ENCODE measurements at places on chromosomes 13 and 19. TPM values are rescaled to one million over a fixed set of nuclear protein-coding genes. Genes with fewer than 3 reads are reported as not detected.

- H3K4me1 ChIP-seq = no peaks in the 10 kb centered on the region
- H3K36me3 ChIP-seq = peaks cover 16% of the 10 kb centered on the region
- no peak overlapping the region for H3K27ac ChIP-seq
Observed at GRCh38 chr19:4690361-4690760, 20.2 kb upstream of the MYDGF start.

DNA sequence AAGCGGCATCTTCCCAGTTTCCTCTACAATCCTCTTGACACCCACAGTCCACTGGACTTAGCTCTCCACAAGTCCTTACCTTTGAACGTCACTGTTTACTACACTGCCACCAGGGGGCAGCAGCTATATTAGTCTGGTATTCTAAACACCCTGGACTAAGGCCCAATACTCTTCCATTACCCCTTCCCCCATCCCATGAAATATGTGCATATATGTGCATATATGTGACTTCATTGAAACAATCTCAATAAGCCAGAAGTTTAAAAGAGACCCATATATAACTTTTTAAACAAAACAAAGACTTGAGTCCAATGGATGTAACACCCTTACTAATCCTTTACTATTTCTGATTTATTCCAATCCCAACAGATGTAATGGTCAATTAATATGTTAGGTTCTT is 15.5 kb downstream of the GGACT start:
- H3K27ac ChIP-seq = no peak overlapping the region
- peaks cover 12% of the 10 kb centered on the region for H3K4me1 ChIP-seq
- peak; percentile 71 for DNase-seq
- H3K27me3 ChIP-seq = no peaks in the 10 kb centered on the region

- peaks cover 69% of the 10 kb centered on the region for H3K4me1 ChIP-seq
- peak overlapping the region; percentile 98 for H3K4me3 ChIP-seq
- H3K27me3 ChIP-seq = no peaks in the 10 kb centered on the region
Observed at GRCh38 chr13:28659621-28659970, 666 bp downstream of the POMP start.

DNA sequence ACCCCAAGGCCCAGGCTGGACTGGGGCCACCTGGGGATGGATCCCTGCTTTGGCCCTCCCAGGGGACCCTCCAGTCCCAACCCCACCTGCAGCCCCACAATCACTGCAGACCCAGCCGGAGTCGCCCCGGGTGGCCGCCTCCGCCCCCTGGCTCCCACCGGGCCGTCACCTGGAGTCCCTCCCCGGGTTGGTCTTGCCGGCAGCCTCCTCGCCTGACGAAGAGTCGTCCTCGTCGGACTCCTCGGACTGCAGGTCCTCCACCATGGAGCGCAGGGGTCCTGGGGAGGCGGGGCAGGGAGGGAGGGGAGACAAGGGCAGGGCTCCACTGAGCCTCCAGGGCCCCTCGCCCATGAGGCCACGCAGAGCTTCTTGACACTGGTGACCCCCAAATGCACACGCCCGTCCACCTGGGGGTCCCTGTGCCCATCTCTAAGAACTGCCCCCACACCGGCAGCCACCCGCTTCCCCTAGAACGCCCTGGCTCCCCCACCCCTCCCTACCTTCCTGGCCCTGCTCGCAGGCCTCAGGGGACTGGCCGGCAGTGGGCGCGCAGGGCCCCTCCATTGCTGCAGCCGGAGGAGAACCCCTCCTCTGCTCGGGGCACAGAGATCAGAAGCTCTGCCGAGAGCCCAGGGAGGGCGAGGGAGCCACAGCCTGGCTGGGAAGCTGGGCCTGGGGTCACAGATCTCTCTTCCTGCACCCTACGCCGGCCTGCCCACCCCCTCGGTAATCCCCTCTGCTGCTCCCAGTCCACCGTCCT is 63.4 kb downstream of the MLLT1 start:
- no peak overlapping the region for H3K4me3 ChIP-seq
- peaks cover 4% of the 10 kb centered on the region for H3K4me1 ChIP-seq
- no peak overlapping the region for H3K27ac ChIP-seq
- H3K36me3 ChIP-seq = no peaks in the 10 kb centered on the region
- H3K27me3 ChIP-seq = no peaks in the 10 kb centered on the region

DNA sequence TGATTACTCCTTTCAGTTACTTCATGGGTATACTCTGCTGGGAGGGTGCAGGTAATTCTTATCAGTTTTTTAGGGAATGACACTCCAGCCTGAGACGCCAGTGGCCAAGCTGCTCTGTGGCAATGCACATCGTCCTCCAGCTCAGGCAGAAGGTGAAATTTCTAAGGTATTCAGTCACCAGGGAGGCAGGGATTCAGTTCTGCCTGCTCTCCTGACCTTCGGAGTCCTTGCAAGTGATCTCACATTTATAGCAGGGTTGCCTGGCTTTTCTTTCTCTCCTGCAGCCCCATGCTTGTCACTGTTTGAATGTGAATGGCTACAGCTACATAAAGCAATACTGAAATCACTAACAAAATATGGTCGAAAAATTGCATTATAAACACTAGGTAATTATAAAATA is 1447.5 kb downstream of the EFNB2 start:
- H3K27ac ChIP-seq = no peak overlapping the region
- no peaks in the 10 kb centered on the region for H3K4me1 ChIP-seq
- no peak for DNase-seq
- no peaks in the 10 kb centered on the region for H3K27me3 ChIP-seq
- H3K4me3 ChIP-seq = no peak overlapping the region
- no peaks in the 10 kb centered on the region for H3K36me3 ChIP-seq

GRCh38 chr19:19379527-19379926 is 25.9 kb upstream of the GATAD2A start:
- DNase-seq = no peak
- no peaks in the 10 kb centered on the region for H3K36me3 ChIP-seq
- no peaks in the 10 kb centered on the region for H3K27me3 ChIP-seq
- no peak overlapping the region for H3K4me3 ChIP-seq
- H3K4me1 ChIP-seq = peaks cover 3% of the 10 kb centered on the region

GRCh38 chr19:6458695-6459261 is 814 bp downstream of the SLC25A23 start:
- peak overlapping the region; percentile 95 for H3K4me3 ChIP-seq
- H3K36me3 ChIP-seq = peaks cover 39% of the 10 kb centered on the region
- H3K4me1 ChIP-seq = peaks cover 17% of the 10 kb centered on the region
- no peak for DNase-seq

DNA sequence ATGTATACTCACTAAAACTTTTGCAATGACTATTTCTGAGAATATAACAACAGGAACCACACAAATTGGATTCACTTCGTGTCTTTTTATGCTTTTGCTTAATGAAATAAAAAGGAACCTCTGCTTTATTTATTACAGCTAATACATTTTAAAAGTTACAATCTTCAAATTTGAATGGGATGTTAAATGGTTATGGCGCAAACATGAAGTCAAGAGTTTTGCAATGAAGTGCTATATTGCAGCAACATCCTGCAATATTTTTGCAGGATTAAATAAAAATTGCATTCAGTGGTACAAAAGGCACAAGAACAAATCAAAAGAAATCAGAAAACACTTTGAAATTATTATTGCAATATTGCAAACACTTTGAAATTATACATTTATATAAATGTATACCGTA is 1519.0 kb upstream of the MIR17HG start:
- no peaks in the 10 kb centered on the region for H3K4me1 ChIP-seq
- no peaks in the 10 kb centered on the region for H3K36me3 ChIP-seq
- no peak overlapping the region for H3K27ac ChIP-seq
- no peak for DNase-seq

DNA sequence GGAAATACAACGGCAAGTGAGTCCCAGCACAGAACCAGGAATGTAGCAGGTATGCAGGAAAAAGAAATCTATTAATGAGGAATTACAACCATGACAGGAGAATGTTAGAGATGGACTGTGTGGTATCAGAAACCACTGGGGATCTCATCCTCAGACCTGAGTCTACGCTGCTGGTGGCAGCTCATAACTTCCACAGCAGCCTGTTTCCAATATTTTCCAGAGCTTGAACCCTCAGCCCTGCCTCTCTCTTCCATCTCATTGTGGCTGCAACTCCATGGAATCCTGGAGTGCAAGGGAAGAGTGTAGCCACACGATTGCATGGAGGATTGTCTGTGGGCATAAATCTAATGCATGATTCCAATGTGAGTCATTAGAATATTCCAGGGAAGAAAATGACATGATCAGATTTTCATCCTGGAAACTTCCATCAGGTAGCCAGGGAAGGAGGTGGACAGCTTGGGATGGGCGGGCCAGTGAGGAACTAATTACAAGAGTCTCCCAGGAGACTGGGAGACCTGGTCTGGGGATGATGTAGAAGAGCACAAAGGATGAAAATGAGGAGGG is 14.9 kb downstream of the PLA2G4C start:
- no peak overlapping the region for H3K27ac ChIP-seq
- H3K4me3 ChIP-seq = no peak overlapping the region
- H3K36me3 ChIP-seq = peaks cover 7% of the 10 kb centered on the region
- no peaks in the 10 kb centered on the region for H3K4me1 ChIP-seq
- H3K27me3 ChIP-seq = no peaks in the 10 kb centered on the region

DNA sequence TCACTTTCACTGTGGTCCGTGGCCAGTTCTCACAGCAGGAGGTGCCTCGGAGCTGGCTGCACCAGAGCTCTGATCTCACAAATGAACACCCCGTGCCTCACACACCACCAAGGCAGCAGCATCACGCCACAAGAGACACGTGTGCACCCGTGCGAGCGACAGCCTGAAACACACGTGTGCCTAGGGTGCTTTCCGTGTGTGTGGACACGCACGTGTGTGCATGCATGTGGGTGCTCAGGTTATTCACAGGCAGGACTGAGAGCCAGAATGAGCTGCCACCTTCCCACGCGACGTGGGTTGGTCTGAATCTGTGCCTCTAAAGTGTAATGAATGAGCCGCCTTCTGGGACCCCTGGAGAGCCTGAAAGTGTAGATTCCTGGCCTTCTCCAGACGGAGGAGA is 67.6 kb upstream of the C13orf46 start:
- peaks cover 77% of the 10 kb centered on the region for H3K4me1 ChIP-seq

- no peak overlapping the region for H3K4me3 ChIP-seq
- no peak overlapping the region for H3K27ac ChIP-seq
- H3K27me3 ChIP-seq = no peaks in the 10 kb centered on the region
- no peak for DNase-seq
- H3K4me1 ChIP-seq = no peaks in the 10 kb centered on the region
Observed at GRCh38 chr13:108932196-108932595, 302.8 kb downstream of the MYO16 start.

GRCh38 chr19:38266981-38267597 is 2.7 kb downstream of the SPINT2 start:
- H3K4me3 ChIP-seq = peak overlapping the region; percentile 10
- DNase-seq = no peak
- H3K27ac ChIP-seq = no peak overlapping the region
- no peaks in the 10 kb centered on the region for H3K27me3 ChIP-seq

- H3K27ac ChIP-seq = peak overlapping the region; percentile 98
- H3K4me1 ChIP-seq = peaks cover 83% of the 10 kb centered on the region
- DNase-seq = peak; percentile 26
- no peaks in the 10 kb centered on the region for H3K27me3 ChIP-seq
- peaks cover 18% of the 10 kb centered on the region for H3K36me3 ChIP-seq
Observed at GRCh38 chr19:19461671-19462622, 53.4 kb downstream of the TSSK6 start.

- H3K4me1 ChIP-seq = no peaks in the 10 kb centered on the region
- H3K4me3 ChIP-seq = no peak overlapping the region
- DNase-seq = no peak
- no peaks in the 10 kb centered on the region for H3K36me3 ChIP-seq
- H3K27me3 ChIP-seq = no peaks in the 10 kb centered on the region
Observed at GRCh38 chr19:7469669-7470285, 19.1 kb downstream of the PEX11G start.

GRCh38 chr13:77981281-77981881 is 62.8 kb upstream of the EDNRB start:
- no peak for DNase-seq
- H3K4me1 ChIP-seq = no peaks in the 10 kb centered on the region

- peak; percentile 26 for DNase-seq
- H3K27me3 ChIP-seq = no peaks in the 10 kb centered on the region
- H3K36me3 ChIP-seq = peaks cover 3% of the 10 kb centered on the region
Observed at GRCh38 chr13:98476106-98476505, 100.8 kb downstream of the STK24 start.

DNA sequence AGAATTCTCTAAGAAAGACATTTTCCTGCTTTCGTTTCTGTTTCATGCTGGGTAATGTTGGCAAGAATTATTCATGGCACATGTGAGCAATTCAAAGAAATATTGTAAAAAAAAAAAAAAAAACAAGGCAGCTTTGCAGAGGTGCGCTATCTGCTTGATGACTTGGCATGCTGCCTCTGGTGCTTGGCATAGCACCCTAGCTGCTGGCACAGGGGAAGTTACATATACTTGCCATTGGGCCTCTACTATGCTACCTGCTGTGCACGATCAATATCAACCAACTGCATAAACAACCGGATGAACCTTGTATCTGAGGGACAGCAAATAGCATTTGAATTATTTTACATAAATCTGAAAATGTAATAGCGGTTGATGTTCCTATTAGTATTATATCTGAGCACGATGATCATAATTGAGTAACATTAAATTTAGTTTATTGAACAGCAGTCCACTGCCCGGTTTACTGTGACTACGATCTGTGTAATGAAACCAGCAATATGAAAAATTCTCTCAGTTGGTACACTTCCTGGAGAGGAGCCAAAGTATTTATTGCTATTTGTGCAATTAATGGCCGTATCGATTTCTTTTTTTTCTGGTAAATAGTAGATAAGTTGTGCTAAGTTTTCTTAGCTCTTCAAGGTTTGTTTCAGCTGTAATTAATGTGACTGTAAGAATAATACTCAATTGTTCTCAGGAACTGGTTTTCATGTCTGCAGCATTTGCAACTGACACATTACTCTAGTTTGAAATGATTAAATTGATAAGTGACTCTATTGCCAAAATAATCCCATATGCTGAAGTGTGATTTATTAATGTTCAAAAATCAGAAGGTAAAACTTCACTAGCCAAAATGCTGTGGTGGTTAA is 717.3 kb downstream of the DACH1 start:
- no peak overlapping the region for H3K4me3 ChIP-seq
- DNase-seq = no peak
- H3K27me3 ChIP-seq = no peaks in the 10 kb centered on the region
- H3K27ac ChIP-seq = no peak overlapping the region
- no peaks in the 10 kb centered on the region for H3K36me3 ChIP-seq

DNA sequence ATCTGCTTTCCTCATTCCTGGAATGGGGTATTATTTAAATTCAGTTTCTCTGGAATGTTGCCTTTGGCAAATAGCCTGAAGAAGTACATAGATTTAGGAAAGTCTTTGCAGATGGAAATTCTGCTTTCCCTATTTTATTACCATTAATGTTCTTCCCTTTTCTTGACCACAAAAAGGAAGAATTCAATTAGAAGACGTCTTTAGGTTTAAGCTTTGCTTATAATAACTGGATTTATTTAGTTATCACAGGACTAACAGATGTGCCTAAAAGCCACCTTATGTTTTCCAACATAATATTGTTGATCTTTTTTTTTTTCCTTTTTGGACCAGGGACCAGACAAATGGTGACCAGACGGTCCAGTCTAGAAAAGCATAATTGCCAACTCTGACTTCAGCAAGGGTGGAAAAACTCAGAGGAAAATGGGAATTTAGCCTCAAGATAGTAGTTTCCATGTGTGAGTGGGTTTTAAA is 210.1 kb upstream of the SPRY2 start:
- DNase-seq = no peak
- no peak overlapping the region for H3K27ac ChIP-seq
- H3K27me3 ChIP-seq = no peaks in the 10 kb centered on the region
- H3K4me1 ChIP-seq = no peaks in the 10 kb centered on the region
- H3K4me3 ChIP-seq = no peak overlapping the region

PSG6 gene
- not detected for total RNA-seq

CALR3 gene
- not detected for total RNA-seq

CTXN1 gene
- not detected for total RNA-seq

SPTBN4 gene
- total RNA-seq = 0.62 TPM

SIAH3 gene
- 3.9 TPM for total RNA-seq

FARP1 gene
- 0.25 TPM for total RNA-seq

TSHZ3 gene
- not detected for total RNA-seq

TNNI3 gene
- total RNA-seq = not detected

Measured in naive thymus-derived CD8-positive, alpha-beta T cell (primary cell).